ENCODE measurements at places on chromosomes 3 and 15. TPM values are rescaled to one million over a fixed set of nuclear protein-coding genes. Genes with fewer than 3 reads are reported as not detected.

- no peak for DNase-seq
Observed at GRCh38 chr3:153621953-153622352, 459.9 kb downstream of the RAP2B start.

DNA sequence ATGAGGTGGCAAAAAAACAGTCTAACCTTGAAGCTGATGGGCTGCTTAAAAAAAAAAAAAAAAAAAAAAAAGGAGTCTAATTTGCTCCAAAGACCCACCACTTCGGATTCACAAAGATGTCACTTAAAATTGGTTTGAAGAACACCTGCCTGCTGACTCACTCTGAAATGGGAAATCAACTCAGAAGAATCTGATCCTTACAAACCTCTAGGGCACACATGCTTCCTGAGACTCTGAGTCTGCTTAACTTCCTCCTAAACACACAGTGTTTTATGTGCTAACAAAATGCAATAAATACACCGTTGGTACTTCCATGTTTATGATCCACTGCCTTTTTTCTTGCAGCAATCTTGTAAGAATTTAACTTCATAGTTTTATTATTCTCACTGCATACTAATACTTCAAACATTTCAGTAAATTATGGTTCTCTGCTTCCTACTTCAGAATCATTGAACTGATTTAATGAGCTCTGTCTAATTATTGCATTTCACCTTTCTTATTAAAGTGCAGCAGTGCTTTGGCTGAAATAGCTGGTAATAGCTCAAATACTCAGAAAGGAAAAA lies 73.0 kb upstream of the FRMD4B start:
- DNase-seq, result no peak

GRCh38 chr3:40078590-40078989 lies 230.9 kb upstream of the EIF1B start:
- DNase-seq, result no peak

DNA sequence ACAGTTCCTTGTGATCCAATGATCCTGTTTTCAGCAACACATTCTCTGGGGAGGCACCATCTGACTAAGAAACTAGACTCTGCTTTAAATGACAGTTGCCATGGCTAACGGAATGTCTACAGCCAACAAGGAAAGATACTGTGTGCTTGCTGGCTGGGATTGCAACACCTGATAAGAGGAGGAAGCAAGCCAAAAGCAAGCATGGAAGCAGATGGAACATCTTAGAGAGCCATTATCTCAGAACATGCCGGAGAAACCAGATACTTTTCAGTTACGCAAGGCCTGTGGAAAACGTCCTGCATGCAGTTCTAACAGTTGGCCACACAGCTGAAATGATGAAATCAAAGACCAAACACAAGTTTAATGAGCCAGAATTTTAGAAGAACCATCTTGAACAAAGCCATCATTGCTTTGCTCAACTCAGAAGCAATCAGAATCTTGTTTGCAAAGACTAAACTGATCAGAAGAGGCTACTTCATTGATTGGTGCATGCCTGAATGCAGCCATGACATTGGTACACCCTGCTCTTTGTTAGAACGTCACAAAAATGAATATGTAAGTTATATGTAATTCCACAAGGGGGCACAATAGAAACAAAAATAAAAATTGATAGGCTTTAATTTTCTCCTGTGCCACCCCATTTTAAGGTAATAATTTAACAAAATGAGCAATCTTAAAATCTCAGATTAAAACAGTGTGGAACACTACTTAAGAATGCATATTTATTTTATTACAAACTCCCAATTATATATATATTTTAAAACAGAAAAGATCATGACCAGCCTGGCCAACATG lies 50.8 kb downstream of the GXYLT2 start:
- DNase-seq, result peak; percentile 70

DNA sequence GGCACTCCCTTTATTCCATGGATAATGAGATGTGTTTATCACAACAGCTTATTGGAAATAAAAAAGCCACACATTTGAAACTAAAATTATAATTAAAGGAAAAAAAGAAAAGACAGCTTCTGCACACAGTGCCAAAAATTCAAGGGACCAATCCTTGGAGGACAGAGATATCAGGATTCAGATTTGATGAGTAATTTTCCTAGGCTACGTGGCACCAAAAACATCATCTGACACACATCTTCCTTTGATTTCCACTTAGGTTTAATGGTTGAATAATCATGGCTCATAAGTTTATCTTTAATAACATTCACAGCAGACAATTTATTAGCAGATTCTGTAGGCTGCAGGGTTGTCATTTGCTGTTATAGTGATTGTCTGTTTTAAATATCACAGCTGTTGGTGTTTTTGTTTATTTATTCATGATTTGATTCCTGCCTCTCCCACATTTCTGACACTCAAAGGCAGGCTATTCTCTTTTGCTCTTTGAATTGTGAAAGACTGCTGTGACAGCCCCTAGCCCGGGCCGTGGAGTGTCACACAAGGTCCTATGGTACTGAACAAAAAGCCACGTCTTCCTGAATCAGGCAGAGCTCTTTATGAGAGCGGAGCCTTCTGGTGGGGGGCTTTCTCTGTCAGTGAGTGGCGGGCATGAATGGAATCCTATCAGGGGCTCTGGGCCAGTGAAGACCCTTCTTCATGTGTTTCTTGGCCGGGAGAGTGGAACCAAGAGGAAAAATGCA lies 708.5 kb downstream of the SQOR start:
- DNase-seq, result no peak

- no peak for DNase-seq
Observed at GRCh38 chr3:4232798-4233197, 70.4 kb upstream of the SETMAR start.

GRCh38 chr3:64222501-64223111 lies 2.7 kb downstream of the PRICKLE2 start:
- no peak for DNase-seq

DNA sequence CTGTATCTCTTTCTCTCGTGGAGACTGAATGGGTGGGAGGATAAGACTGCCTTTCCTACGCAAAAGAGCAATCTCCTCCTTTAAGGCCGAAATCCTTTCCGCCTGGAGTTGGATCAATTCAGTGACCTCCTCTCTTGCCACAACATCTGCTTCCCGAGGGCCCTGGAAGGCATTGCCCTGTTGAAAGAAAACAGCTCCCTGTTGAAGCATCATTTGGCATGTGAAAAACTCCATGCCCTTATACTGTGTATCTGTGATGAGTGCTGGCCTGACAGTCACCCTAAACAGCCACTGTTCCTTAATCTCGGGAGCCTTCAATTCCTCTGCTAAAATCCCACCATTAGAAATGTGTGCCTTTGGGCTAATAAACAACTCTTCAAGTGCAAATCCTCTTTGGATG lies 80.2 kb downstream of the BOC start:
- DNase-seq, result no peak

- no peak for DNase-seq
Observed at GRCh38 chr3:61090389-61091169, 160.7 kb downstream of the FHIT start.

DNA sequence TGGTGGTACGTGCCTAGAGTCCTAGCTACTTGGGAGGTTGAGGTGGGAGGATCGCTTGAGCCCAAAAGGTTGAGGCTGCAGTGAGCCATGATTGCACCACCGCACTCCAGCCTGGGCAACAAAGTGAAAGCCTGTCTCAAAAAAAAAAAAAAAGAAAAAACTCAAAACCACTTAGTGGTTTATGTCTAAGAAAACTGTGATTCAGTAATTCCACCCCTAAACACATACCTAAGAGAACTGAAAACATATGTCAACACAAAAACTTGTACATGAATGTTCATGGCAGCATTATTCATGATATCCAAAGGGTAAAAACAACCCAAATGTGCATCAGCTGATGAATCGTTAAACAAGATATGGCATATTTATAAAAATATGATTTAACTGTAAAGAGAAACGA lies 14.3 kb downstream of the SPG21 start:
- no peak for DNase-seq

GRCh38 chr3:2861120-2861519 lies 249.1 kb downstream of the IL5RA start:
- DNase-seq, result no peak

DNA sequence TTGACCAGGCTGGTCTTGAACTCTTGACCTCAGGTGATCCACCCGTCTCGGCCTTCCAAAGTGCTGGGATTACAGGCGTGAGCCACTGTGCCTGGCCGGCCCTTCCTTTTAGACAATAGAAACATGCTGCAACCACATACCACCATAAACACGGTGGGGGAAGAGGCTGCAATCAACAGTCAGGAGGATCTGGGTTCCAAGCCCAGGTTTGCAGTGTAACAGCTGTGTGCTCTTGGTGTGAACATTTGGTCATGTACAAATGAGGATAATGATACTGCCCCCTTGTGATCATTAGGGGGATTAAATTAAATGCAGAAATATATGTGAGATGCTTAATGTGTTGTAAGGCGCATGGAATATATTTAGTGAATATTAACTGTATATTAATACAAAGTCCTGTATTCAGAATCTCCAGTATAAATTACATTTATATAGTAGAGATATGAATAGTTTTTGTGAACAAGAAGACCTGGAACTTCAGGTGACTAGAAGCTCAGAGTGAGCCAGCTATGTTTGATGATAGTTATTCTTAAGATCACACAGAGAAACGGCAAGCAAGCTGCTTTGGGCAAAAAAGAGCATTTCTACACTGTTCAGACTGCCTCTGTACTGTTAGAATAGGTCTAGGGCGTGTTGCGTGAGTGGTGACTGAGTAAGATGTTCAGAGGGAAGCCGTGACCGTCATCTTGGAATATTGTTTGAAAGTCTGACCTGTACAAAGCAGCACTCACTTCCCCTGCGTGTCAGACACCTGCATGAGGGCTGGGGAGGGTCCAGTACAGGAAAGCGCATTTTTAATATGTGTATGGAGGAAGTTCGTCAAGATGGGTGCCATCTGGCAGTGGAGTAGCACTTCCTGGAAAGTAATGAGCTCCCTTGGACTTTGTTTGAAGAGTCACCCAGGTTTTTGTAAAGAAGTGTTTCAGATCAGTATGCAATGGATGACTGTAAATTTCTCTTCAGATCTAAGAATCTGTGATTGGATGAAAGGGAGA lies 125.8 kb downstream of the PGPEP1L start:
- no peak for DNase-seq

DNA sequence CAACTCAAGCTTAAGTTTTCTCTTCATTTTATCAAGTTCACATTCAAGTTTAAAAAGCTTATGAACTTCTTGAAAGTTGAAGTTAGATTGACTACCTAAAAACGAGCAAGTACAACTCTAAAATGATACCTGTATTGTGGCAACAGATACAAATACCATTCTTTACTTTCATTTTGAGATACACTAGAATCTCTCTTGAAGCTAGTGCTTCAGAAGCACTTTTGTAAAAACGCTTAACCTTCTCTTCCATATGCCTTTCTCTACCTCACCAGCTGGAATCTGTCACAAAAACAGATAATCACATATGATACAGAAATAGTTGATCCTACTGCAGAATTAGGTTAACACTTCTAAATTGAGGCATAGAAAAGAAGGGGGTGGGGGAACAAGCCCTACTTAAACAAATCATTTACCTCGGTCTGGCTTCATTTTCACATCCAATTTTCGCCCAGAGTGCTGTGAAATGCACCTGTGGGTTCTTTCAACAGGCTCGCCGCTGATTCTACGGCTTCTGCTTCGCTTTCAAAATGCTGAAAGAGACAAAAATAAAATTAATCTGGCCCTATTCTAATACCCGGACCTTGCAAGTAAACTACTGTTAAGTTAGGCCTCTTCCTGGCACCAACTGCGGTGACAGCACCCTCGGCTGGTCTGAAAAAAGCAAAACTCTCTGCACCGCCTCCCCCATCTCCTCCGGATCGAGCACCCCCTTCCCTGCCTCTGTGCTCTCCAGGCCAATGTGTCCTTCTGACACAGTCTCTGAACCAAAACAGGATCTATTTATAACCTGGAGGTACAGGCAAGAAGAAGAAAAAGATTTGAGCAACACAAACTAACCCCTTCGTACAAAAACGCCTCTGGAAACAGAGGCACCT lies 1.4 kb downstream of the ATOSA start:
- DNase-seq, result peak; percentile 71

GRCh38 chr3:136862617-136863322 lies 762 bp downstream of the NCK1 start:
- DNase-seq, result peak; percentile 64

DNA sequence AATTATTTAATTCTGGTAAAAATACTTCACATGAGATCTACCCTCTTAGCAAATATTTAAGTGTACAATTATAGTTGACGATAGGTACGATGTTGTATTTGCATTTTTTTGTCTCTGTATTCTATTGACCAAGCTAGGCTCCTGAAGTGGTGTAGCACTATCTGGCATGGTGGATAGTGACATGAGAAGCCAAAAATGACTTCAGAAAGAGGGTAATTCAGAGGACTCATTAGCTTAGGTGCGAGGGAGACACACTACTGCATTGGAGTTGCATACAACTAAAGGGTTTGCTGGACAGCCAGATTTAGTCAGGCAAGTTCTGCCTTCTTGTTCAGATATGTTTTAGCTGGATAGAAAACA lies 50.6 kb downstream of the KBTBD8 start:
- DNase-seq, result no peak

DNA sequence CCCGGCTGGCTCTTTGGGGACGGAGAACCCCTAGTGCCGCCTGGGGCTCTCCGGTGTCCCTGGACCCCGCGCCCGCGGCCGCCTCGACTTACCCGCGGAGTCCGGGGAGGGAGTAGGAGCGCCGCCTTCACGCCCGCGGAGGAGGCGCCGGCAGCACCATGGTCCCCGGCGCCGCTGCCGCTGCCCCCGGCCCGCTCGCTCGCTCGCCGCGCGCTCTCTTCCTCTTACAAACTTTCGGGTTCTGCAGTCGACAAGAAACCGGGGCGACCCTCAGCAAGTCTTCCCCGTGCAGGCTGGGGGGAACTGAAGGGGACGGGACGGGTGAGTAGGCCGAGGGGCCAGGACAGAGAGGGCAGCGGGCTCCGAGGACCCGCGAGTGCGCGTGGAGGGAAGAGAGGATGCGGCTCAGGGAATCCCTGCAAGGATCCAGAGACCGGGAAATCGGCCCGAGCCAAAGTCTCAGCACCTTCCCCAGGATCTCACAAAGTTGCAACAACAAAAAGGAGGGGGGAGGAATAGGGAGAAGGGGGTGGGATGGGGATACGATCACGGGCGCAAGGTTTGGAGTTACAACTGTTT lies 2.0 kb downstream of the FOXP1 start:
- no peak for DNase-seq

- no peak for DNase-seq
Observed at GRCh38 chr3:166425900-166426611, 588.8 kb upstream of the BCHE start.

- DNase-seq, result no peak
Observed at GRCh38 chr3:66507423-66508260, 6.8 kb upstream of the LRIG1 start.

DNA sequence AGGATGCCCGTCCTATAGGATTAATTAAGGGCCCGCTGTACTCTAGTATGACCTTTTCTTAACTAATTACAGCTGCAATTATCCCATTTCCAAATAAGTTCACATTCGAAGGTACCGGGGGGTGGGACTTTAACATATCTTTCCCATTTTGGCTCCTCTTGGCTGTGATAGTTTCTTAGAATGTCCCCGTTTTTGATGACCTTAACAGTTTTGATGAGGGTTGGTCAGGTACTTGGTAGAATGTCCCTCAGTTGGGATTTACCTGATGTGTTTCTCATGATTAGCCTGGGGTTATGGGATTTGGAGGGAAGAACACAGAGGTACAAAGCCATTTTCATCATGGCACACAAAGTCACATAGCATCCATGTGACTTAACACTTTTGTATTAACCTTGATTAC lies 18.2 kb downstream of the RTP1 start:
- DNase-seq, result no peak

- no peak for DNase-seq
Observed at GRCh38 chr15:51908316-51908715, 63.3 kb downstream of the LEO1 start.

The PP2D1 gene
- total RNA-seq, result not detected

The OR5K2 gene
- not detected for total RNA-seq

The KLHL40 gene
- total RNA-seq, result not detected

The COPS2 gene
- 70.8 TPM for total RNA-seq

The SLC12A8 gene
- total RNA-seq, result 6.1 TPM

The TM6SF1 gene
- 8.7 TPM for total RNA-seq

The PLA2G4D gene
- total RNA-seq, result 0.13 TPM

Data from ureter (tissue), 1 donor.